T-helper 1 cell (primary cell): ENCODE measurements at places on chromosomes 3 and 15.
A peak's percentile ranks its signal among the peaks of the same experiment; 100 is the strongest.

DNA sequence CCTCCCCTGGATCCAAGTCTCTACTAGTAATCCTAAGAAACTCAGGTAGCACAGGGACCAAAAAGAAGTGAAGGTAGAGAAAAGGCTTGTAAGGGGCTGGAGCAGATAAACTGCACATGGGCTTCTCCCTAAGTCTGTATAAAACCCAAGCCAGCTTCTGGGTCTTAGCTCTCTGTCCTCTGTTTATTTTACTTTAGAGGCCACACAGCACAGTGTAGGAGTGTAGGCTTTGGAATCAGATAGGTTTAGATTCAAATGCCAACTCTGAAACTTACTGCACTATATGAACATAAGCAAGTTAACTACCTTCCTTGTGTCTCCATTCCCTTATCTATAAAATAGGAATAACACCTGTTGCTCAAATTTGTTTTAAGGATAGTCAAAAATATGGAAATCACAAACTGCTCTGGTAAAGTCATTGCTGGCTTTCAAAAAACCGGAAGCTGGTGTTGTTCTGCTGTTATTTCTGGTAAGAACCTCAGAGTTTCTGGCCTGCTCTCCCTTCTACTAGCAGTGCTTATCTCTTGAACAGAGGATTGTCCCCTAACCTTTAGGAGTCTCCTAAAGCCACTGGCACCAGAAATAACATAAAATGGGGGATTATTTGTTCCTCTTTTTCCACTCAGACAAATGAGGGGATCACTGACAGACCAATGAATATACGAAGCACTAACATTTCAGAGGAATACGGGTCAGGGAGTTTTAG lies 33.8 kb downstream of the PIK3R4 start:
- DNase-seq: no peak

DNA sequence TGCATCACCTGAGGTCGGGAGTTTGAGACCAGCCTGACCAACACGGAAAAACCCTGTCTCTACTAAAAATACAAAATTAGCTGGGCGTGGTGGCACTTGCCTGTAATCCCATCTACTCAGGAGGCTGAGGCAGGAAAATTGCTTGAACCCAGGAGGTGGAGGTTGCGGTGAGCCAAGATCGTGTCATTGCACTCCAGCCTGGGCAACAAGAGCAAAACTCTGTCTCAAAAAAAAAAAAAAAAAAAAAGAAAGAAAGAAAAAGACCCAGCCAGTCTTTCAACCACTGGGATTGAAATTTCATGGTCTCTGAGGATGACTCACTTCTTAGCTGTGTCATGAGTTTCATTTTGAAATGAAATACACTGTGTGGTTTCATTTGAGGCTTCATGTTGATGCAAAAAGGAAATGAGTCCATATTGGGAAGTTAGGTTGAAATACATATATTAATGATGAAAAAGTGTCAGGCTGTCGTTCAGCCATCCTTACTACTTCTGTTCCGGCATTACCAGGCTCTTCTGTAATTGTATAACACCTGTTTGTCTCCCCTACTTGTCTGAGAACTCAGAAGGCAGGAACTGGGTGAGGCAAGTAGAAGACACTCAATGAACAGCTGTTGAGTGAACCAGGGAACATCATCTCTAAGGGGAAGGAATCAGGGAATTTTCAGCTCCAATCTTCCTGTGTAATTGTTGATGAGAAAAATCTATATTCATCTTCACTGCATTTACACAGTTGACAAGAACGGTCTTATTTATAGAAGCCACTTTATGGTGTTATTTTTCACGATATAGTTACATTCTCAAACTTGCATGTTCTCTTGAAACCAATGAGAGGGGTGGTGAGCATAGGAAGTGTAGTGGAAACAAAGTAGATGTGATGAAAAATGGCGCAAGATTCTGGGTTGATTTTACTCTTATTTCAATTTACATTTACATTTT lies 87.4 kb downstream of the NFKBIZ start:
- no peak for DNase-seq

- DNase-seq: no peak
Observed at GRCh38 chr15:31256378-31257265, 70.0 kb upstream of the KLF13 start.

- DNase-seq: no peak
Observed at GRCh38 chr3:64011685-64012084, 11.6 kb downstream of the PSMD6 start.

DNA sequence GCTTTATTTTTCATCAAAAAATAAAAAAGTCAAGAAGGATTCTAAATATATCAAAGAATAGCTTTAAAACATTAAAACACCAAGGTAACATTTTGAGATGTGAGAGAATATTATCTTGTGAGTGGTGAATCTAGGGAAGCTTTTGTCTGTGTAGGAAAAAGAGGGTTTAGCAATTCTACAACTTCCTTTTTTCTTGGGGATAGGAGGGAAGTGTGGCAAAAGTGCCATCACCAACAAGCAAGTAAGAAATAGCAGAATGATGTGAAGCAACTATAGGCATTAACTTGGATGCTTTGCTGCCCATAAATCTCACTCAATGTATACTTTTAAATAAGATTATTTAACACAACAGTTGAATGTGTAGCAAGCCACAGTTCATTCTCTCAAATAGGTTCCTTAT lies 57.8 kb upstream of the SUCLG2 start:
- DNase-seq: no peak

DNA sequence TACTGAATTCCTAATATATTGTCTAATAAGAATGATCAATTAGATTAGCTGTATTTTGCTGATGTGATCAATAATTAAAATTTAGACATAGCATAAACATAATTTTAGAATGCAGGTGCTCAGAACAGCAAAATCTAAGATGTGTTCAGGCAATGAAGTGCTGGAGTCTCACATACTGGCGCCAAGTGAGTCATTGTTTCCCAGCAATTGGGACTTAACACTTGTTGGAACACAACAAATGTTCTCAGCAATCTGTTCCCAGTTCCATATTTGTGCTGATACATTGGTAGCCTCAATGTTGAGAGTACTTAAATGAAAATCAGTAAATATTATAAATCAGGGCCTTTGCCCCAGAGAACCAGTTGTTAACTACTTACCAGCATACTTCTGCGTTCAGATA lies 619.0 kb downstream of the ROBO1 start:
- no peak for DNase-seq

GRCh38 chr3:129625072-129625874 lies 18.8 kb upstream of the PLXND1 start:
- DNase-seq: no peak

GRCh38 chr15:88225461-88225860 lies 31.1 kb downstream of the NTRK3 start:
- DNase-seq: no peak

DNA sequence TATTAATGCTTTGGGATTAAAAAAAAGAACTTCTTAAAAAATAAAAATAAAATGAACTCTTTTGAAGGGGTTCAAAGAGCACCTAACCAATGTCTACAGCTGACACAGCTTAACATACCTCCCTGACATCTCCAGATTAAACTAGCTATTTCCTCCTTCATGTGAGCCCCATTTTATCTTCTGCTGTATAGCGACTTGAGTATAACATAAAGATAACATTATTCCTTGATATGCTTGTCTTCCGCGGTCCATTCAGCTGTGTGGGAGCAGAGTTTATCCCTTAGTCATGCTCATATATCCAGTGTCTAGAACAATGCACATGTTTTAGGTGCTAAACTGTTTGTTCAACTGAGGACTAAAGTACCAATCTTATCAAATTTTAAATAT lies 7.8 kb upstream of the CHRM5 start:
- DNase-seq: no peak

GRCh38 chr3:158640646-158641045 lies 3.7 kb upstream of the GFM1 start:
- DNase-seq: no peak

GRCh38 chr15:66846811-66847210 lies 144.8 kb downstream of the SMAD6 start:
- no peak for DNase-seq

DNA sequence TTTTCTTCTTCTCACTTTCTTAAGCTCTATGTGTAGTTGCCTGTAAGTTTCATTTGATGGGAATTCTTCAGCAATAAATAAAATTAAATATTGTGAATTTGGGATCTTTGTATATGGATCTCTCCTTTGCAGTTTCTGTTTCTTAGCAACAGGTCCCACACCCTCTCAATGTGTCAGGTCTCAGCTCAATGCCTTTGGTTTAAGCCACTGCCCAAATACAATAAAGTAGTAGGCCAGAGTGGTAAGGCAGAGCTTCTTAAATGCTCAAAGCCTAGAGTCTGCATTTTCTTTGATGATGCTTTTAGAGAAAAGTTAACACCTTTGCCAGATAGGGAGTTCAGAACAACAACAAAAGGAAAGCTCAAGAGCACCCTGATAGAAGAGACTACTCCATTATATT lies 343.7 kb downstream of the NSUN3 start:
- no peak for DNase-seq

DNA sequence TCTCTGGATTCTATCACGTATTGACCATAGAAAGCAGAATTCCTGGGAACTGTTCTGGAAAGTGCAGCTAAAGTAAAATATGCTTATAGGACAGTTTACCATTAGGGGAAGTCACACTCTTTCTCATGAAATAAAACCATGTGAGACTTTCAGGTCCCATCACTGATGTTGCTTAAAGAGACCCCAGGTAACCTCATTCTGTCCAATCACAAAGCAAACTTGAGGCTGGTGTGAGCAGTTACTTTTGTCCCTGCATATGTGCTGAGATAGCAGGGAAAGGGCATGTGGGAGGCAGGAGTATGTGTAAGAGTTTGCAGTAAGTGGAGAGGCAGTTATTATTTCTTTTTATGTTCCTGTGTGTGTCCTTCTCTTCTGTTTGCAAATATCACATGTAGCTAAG lies 16.1 kb downstream of the GPR87 start:
- DNase-seq: no peak

DNA sequence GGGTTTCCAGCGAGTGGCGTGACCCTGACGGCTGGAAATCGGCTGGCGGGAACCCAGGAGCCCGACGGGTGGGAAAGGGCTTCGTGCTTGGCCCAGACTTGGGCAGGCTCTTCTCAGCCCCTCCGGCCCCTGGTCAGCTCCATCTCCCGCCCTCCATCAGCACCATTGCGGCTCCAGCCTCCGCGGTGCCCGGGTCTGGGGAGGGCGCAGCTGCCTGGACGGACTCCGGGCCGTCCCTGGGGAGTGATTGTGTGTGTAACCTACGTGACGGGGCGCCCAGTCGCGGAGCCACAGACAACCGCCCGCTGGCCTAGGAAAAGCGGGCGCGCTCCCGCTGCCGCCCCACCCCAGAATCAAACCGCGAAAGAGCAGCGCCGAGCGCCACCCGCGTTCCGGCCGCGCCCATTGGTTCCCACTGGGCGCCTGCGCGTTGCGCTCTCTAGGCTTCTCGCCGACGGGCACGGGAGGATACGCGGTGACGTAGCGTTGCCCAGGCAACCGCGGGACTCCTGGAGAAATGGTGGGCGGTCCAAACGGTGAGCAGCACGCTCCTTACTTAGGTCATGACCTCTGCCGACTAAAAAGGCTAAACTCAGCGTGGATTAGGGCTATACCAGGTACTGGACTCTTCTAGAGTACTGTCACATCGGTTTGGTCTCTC lies at the start of gene CFAP20DC:
TSS of gene CFAP20DC (minus strand) at position 355 of the 661 bp plus-strand sequence. CDS start 394 bp downstream, outside the sequence.
- peak; percentile 94 for DNase-seq

GRCh38 chr15:40702077-40702476 lies 7.1 kb downstream of the RAD51 start:
- DNase-seq: no peak

DNA sequence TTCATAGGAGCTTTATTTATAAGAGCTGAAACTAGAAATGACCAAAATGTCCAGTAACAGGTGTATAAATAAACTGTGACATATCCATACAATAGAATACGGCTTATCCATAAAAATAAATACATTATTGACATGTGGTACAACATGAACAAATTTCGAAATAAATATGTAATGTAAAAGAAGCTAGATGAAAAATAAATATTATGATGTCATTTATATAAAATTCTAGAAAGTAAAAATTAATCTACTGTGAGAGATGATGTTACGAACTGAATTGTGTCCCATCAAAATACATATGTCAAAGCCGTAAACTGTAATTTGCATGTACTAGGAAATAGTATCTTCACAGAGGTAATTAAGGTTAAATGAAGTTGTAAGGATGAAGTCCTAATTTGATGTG lies 1104.9 kb downstream of the NSUN3 start:
- no peak for DNase-seq

- no peak for DNase-seq
Observed at GRCh38 chr3:48423241-48423882, 6.5 kb downstream of the PLXNB1 start.

- DNase-seq: no peak
Observed at GRCh38 chr15:90957791-90958190, 3.1 kb downstream of the RCCD1 start.

- no peak for DNase-seq
Observed at GRCh38 chr3:116020989-116021388, 397.7 kb downstream of the GAP43 start.

GRCh38 chr15:80887148-80887547 lies 102.5 kb downstream of the MESD start:
- DNase-seq: no peak

GRCh38 chr15:65731926-65732325 lies 60.2 kb downstream of the DENND4A start:
- DNase-seq: no peak

DNA sequence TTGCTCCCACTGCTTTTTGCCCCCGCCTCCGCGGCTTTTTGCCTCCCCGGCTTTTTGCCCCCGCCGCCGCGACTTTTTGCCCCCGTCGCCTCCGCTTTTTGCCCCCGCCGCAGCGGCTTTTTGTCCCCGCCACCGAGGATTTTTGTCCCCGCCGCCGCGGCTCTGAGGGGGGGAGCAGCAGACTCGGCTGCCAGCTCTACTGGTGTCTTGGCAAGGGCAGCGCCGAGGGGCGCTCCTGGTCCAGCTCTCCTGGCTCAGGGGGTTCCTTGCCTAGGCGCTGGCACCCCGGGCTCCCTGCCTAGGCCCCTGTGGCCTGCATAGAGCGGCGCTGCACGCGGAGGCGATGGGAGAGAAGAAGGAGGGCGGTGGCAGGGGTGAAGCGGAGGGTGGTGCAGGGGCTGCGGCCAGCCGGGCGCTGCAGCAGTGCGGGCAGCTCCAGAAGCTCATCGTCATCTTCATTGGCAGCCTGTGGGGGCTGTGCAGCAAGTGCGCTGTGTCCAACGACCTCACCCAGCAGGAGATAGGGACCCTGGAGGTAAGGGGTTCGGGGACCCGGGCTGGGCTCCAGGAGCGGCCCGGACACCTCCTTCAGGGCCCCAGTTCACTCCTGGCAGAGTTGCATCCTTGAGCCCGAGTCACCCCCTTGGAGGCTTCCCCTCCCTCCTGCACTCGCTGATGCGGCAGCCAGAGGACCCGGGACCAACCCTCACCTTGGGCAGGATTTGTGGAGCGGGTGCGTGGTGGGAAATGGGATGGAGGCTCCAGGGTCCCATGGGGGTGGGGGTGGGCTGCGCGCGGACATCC lies 642.4 kb downstream of the GOLGA6L6 start:
- DNase-seq: no peak

- peak; percentile 23 for DNase-seq
Observed at GRCh38 chr3:108091498-108092250, 843 bp upstream of the CD47 start.
